LHCN-M2 (cell line): ENCODE measurements at places on chromosomes 6 and 20. TPM values are rescaled to one million over a fixed set of nuclear protein-coding genes. Genes with fewer than 3 reads are reported as not detected.

SLC32A1 gene
- not detected in 2 replicates for total RNA-seq

CD164 gene
- total RNA-seq: 255 and 329 TPM in 2 replicates

HMGCLL1 gene
- not detected in 2 replicates for total RNA-seq

GRCh38 chr20:46962452-46963195 lies 68.0 kb downstream of the EYA2 start:
- DNase-seq: peak; percentile 47

- no peak for DNase-seq
Measured at GRCh38 chr6:169904051-169904922, 152.9 kb downstream of the ERMARD start.

GRCh38 chr6:153125032-153125431 lies 6.0 kb downstream of the RGS17 start:
- no peak for DNase-seq

DNA sequence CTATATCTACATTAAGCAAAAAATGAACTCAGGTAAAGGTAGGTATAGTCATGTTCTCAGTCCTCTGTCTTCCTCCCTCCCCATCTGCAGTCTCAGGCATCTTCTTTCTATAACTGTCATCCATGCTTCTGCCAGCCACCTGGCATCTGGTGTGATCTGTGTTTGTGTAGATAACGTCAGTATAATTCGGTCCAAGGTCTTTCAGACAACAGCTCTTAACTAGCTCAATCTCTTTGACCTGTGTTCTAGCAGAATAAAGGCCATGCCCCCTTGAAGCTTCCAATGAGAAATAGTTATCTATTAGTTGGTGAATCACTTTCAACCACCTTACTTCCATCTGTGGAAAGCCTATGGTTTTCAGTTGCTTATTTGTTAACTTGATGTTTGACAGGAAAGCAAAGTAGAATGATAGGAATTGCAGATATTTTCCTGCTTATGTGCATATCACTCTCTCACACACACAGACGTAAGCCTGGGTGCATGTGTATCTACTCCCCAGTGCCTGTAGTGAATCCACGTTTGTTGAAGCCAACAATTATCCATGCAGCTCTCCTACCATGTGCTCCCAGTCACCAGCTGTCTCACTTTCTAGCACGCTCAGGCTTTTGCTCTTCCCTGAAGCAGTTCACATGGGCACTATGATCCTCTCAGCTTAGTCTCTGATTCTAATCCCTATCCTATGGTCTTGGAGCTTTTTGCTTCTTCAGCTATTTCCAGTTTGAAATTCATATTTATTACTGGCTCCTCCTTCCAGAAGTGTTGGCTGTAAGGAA lies 433.7 kb upstream of the MANEA start:
- no peak for DNase-seq

DNA sequence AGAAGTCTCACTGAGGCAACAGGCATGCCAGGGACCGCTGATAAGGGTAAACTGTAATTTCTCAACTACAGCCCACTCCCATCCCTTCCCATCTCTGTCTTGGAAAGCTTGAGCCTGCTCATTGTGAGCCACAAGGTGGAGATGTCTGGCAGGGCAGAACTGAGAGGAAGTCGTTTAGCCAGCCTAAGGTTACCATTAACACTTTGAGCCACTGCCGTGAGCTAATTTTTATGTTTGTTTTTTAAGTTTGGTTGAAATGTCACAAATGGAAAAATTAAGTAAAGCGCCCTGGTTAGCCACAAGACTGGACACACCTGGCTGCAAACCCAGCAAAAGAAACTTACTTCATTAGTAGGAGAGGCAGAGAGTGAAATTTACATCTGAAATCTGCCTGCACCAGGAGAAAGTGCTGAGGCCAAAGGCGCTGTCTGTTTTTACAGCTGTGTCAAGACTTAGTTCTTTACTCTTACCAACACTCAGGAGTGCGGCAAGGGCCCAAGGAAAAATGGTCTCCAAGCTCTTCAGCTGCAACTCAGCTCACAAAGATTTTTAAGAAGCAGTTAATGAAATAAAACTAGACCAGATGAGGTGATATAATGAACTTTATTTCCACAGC lies 50.0 kb upstream of the FAM83C start:
- peak; percentile 68 for DNase-seq

- DNase-seq: peak; percentile 67
Measured at GRCh38 chr6:70180901-70181599, 121.8 kb downstream of the COL9A1 start.
